Fibroblast of pulmonary artery (primary cell): ENCODE measurements at places on chromosomes 2 and 18.

GRCh38 chr2:239575931-239576445, 175.2 kb upstream of the HDAC4 start:
- no peak for DNase-seq

DNA sequence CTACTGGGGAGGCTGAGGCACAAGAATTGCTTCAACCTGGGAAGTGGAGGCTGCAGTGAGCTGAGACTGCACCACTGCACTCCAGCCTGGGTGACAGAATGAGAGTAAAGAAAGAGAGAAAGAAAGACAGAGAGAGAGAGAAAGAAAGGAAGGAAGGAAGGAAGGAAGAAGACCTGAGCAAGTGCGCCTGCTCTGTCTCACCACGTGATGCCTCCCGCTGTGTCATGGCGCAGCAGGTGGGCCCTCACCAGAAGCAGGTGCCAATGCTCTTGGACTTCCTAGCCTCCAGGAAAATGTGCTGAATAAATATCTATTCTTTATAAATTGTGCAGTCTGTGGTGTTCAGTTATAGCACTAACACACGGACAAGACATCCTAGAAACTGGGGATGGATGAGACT, 270.0 kb downstream of the CYP26B1 start:
- no peak for DNase-seq

DNA sequence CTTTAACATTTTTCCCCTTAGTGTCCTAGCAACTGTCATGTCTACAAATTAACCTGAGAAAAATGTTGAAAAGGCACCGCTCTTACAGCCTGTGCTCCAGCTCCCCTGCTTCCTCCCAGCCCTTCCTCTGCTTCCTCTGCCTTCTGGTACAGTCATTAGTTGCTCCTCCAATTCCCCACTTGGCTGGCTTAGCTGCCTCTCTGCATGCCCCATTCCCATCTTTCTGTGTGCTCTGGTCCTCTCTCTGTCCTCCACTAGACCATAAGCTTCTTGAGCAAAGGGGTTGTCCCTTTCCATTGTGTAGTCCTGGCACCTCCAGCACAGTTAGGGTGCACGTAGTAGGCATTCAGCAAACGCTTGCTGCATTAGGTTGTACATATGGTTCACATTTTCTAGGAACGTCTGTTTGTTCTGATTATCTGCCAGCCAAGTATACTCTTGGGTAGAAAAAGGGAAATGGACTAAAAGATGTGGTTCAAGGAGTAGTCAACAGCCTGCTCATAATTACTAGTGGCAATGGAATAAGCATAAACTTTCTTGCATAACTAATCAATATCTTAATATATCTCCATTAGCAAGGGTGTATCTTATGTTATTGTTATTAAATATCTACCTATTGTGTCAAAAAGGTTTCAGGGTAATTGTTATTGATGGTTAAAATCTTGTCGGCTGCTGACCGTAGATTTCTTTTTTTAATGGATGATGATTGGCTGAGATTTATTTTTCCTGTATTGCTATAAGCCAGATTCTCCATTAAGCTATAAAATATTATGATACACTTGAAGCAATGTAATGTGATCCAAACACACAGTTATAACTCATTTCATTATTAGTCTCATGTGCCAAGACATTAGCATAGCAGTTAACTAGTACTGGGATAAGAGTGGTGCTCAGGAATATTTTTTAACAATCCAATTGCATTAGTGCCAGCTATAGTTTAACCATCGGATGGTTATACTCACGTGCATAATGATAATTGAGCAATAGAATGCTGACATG, 340.1 kb downstream of the SLC4A3 start:
- no peak for DNase-seq

GRCh38 chr2:28312307-28313219, 80.1 kb upstream of the FOSL2 start:
- no peak for DNase-seq
